ENCODE measurements at places on chromosomes 2 and 18. TPM values are rescaled to one million over a fixed set of nuclear protein-coding genes. Genes with fewer than 3 reads are reported as not detected.

Gene KCNK3
- total RNA-seq: not detected

Gene ZNF385B
- not detected for total RNA-seq

Gene MAP3K19
- total RNA-seq: not detected

Gene COLEC12
- not detected for total RNA-seq

Gene TUBB8B
- total RNA-seq: not detected

Gene CNGA3
- not detected for total RNA-seq

Gene ASB18
- not detected for total RNA-seq

Gene DSG1
- not detected for total RNA-seq

Gene STARD6
- not detected for total RNA-seq

Gene FARSB
- 57.4 TPM for total RNA-seq

Gene VWA3B
- not detected for total RNA-seq

Gene NEU4
- 1.2 TPM for total RNA-seq

Gene CAPN14
- total RNA-seq: 0.07 TPM

Gene HMSD
- total RNA-seq: 25.0 TPM

Gene PLCD4
- 0.52 TPM for total RNA-seq

Gene CROCC2
- total RNA-seq: not detected

Gene KLHL30
- total RNA-seq: not detected

Gene HOXD3
- total RNA-seq: not detected

Gene RAD51AP2
- not detected for total RNA-seq

Gene GPR45
- not detected for total RNA-seq

Gene TUBA3E
- total RNA-seq: not detected

Gene CNDP1
- total RNA-seq: not detected

Gene KCNF1
- not detected for total RNA-seq

Gene CNTNAP5
- not detected for total RNA-seq

Gene SIX3
- not detected for total RNA-seq

Gene FBXO41
- 33.8 TPM for total RNA-seq

Gene AOX1
- total RNA-seq: not detected

Gene TXNDC2
- total RNA-seq: not detected

Gene OSBPL6
- 1.5 TPM for total RNA-seq

Gene DSC2
- not detected for total RNA-seq

Gene G6PC2
- total RNA-seq: not detected

Gene HRH4
- total RNA-seq: 1.6 TPM

Gene STRADB
- total RNA-seq: 18.5 TPM

Gene TRAK2
- total RNA-seq: 26.5 TPM

Gene EFEMP1
- not detected for total RNA-seq

Gene EPB41L3
- total RNA-seq: 1.5 TPM

Gene OR6B2
- not detected for total RNA-seq

Gene DPP10
- not detected for total RNA-seq

Gene MYO5B
- total RNA-seq: 0.07 TPM

Gene ZNF804A
- total RNA-seq: not detected

Gene UGT1A1
- total RNA-seq: not detected

Gene GAL3ST2
- 1.2 TPM for total RNA-seq

Gene NAT8
- total RNA-seq: not detected

Gene CGREF1
- total RNA-seq: 15.1 TPM

Gene SEPTIN10
- total RNA-seq: 0.14 TPM

Gene ACKR3
- 0.58 TPM for total RNA-seq

Gene FBXO15
- 1.2 TPM for total RNA-seq

Data from activated CD4-positive, alpha-beta T cell treated with anti-CD3 and anti-CD28 coated beads, Interleukin-2, amount 10 ng/mL, durations not matched to agents 24 days and 14 days (primary cell).